Glomerular endothelial cell (primary cell): ENCODE measurements at places on chromosomes 6 and 20.
A peak's percentile ranks its signal among the peaks of the same experiment; 100 is the strongest.

GRCh38 chr20:47466213-47466612 lies 35.5 kb upstream of the NCOA3 start:
- DNase-seq: no peak

GRCh38 chr6:137261361-137261760 lies 42.2 kb upstream of the IFNGR1 start:
- no peak for DNase-seq

DNA sequence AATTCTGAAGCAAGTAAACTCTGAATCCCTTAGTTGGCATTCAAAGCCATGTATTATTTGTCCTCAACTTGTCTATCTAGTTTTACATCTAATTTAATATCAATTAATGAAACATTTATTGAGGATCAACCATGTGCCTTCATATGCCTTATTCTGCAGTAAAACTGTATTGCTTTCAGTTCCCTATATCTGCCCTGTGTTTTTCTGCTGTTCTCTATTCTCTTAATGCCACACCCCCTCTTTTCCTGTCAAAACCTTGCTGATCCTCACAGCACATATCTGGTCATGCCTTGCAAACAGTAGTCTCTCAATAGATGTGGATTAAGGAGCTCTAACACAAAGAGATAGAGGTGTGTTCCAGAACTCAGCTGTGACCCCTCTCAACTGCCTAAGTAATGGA lies 2.0 kb downstream of the FIG4 start:
- DNase-seq: no peak

DNA sequence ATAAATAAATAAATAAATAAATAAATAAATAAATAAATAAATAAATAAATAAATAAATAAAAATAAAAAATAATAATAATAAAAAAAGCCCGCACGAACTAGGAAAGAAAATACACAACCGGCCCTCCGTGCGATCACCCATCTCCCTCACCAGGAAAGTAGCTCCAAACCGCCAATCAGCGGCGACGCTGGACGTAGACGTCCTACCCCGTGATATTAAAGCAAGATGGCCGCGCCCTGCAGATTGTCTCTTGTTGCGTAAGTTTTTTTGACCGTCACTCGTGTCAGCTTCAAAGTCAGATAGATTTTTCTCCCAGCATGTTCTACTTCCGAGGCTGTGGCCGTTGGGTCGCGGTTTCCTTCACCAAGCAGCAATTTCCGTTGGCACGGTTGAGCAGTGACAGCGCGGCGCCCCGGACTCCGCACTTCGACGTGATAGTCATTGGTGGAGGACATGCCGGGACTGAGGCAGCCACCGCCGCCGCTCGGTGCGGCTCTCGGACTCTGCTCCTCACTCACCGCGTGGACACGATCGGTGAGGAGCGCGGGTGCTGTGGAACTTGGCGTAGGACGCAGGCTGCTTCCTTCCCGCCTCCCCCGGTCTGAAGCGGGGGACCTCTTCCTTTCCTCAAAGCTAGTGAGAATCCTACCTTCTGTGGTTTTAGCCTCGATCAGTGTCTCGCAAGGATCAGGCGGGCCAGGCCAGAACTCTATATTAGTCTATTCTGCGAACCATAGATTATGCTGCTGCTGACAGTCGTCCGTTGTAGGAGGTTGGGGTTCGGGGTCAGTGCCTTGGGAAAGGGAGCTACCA lies at the start of gene MTO1:
Gene MTO1, plus strand, starts transcription at position 201 of the 814 bp plus-strand sequence. Its CDS starts 118 bp downstream, at position 319.
- DNase-seq: peak; percentile 61

GRCh38 chr6:155486721-155487294 lies 31.2 kb upstream of the NOX3 start:
- no peak for DNase-seq

DNA sequence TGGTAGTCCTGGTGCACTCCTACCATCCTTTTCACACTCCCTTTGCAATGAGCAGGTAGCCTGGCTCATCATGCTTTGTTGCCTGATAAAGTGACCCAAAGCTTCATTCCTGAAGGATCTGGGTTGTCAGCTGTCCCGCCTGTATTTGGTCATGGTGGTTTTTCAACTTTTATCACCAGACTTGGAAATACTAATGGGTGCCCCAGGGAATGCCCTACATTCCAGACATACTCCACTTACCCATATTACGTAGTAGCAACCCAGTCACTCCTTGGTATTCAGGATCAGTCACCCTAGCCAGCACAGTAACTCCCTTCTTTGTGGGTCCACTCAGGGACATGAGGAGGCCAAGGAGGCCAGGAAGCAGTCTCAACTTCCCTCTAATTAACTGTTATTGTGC lies 199.2 kb downstream of the MAFB start:
- DNase-seq: no peak

DNA sequence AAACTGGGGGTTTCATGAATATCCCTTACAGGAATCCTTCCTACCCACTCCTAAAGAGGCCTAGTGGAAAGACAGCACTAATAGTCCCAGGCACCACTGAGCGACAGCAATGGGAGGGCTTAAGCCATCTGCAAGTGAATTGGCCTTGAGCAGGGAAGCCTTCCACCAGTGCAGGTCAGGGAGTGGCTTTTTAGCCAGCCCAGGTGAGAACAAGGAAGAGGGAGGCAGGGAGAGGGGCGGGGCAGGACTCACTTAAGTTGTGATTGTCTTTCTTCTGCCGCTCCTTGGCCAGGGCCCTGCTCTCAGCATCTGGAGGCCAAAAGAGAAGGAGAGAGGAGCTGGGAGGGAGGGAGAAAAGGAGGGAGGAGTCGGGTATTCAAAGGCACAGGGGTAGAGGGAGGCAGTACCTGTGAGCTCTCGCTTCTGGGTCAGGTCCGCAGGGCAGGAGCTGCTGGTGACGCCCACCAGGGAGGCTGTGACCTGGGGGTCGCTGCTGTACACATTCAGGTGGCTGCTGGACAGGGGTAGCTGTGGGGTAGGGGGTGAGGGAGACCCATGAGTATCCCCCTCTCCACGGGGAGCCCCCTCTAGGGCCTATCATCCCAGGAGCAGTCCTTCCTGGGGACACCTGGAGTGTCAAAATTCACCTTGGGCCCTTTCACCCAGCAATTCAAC lies 47.8 kb downstream of the TFEB start:
- no peak for DNase-seq

GRCh38 chr6:138716013-138716412 lies 57.6 kb upstream of the CCDC28A start:
- no peak for DNase-seq

DNA sequence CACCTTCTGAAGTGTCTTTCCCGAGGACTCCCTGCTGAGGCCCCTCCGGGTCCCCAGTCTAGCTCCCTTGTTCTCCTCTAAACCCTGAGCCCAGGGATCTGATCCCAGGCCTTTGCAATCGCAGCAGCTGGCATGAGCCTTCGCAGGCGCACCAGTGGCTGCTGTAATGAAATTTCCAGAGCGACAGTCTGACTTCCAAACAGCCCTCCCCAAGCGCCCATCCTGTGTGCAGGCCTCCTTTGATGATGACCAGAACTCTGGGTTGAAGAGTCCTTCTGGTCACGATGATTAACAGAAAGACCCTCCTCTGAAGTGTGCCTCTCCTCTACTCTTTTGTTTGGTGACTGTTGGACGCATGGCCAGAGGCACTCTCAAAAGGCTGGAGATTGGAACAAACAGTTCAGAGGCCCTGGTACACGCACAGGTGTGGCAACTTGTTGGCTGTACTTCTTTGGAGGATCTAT lies 89.1 kb upstream of the MPC1 start:
- DNase-seq: no peak

DNA sequence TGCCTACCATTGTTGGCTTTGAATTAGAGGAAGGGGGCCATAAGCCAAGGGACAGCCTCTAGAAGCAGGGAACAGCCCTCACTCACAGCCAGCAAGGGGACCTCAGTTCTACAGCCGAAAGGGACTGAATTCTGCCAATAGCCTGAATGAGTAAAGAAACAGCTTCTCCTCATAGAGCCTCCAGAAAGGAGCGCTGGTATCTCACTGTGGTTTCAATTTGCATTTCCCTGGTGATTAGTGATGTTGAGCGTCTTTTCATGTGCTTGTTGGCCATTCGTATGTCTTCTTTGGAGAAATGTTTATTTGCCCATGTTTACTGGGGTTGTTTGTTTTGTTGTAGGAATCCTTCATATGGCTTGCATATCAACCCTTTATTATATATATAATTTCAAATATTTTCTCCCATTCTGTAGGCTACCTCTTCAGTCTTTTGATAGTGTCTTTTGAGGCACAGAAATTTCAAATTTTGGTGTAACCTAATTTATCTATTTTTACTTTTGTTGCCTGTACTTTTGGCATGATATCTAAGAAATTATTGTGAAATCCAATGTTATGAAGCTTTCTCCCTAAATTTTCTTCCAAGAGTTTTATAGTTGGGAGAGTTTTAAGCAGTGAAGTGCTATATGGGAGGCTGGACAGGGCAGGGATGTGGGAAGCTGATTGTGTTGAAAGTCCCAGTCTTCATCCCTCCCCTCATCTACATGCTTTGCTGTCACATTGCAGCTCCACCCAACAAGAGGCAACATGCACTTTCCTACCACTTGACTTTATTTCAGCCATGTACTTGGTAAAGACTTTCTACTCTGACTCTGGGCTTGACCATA lies 82.3 kb upstream of the SHLD1 start:
- DNase-seq: no peak

DNA sequence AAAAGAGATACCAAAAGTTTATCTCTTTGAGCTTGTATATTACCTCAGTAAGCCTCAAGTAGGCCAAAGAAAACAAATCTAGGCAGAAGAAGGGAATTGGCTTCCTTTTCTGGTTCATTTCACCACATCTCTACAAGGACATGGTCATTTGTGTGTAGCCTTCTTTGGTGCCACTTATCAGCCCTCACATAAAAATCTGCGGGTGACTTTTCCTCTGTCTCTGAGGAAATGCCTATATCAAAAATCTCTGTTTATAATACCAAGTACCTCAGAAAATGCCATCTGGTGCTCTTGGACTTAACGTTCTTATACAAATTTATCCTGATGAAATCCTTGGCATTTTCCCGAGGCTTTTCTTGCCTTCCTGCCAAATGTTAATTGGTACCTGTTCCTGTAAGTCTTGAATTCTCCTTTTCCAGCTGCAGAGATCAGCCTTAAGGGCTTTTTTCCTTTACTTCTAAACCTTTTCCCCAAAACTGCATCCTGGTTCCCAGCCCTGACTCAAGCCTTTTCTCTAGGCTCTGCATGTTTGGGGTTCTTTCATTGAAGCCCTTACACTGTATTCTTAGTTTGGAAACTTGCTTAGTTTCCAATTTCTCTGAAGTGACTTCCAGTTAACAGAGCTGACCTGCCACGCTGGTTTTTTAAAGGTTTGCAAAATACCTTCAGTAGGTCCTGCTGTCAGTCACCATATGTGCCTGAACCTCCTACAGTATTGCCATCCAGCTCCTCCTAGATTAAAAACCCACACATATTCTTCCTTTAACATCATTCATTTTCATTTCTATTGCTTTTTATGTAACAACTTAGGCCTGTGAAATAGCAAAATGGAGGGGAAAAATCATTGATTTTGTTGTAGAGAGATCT lies 191.2 kb upstream of the PREP start:
- no peak for DNase-seq

GRCh38 chr6:85436411-85436810 lies 13.5 kb upstream of the NT5E start:
- no peak for DNase-seq

DNA sequence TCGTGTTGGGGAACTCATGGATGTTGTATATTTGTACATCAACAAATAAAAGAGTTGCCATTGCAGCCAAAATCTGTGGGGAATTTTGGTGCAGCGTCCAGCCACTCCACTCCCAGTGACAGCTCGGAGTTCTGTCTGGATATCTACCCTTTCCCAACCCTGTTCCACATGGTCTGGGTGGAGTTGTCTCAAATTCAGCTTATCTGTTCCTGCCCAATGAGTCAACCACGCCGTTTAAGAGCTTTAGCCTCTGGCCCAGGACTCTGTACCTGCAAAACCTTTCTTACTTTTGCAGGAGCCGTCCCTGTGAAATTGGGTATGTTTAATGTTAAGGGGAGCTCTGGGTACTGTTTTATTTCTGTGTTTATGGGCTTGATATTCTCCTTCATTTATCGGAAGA lies 33.9 kb upstream of the OVOL2 start:
- no peak for DNase-seq

DNA sequence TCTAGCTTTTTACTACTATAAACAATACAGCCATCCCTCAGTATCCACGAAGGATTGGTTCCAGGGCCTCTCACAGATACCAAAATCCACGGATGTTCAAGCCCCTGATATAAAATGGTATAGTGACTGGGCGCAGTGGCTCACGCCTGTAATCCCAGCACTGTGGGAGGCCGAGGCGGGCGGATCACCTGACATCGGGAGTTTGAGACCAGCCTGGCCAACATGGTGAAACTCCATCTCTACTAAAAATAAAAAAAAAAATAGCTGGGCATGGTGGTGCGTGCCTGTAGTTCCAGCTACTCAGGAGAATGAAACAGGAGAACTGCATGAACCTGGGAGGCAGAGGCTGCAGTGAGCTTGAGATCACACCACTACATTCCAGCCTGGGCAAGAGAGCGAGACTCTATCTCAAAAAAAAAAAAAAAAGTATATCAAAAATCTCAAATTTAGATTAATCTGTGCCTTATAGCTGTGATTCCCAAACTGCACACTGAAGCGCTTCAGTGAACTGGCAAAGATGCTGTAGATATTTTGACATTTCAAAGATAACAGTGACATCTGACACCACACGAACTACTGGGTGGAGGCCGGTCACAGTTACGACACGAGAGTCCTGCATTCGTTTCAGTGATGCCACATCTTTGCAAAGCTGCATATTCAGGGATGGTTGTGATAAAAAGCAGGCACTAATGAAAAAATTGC lies 38.3 kb downstream of the MRS2 start:
- DNase-seq: no peak

GRCh38 chr6:143901885-143902750 lies 37.8 kb downstream of the ZC2HC1B start:
- DNase-seq: no peak

- no peak for DNase-seq
These were observed 33.3 kb downstream of the PTPRK start for GRCh38 chr6:128487055-128487454.

GRCh38 chr6:38603496-38603895 lies 36.2 kb downstream of the BTBD9 start:
- DNase-seq: no peak

DNA sequence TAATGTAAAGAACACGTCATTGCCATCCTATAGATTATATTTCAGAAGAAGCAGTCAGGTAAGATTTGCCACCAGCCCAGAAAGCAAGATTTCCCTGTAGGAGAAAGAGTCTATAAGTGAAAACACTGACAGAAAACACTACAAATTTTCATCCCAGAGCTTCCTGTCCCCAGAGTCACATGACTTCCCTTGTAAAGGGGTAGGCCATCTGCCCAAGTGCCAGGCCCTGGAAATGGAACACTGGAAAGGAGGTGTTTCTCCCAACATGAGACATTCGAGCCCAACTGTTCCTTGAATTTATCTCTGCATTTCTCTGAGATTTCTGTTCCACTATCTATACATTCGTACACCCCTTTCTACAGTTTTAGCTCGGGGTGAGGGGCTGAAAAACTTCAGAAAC lies 46.9 kb downstream of the RAMACL start:
- DNase-seq: no peak

- DNase-seq: no peak
These were observed 9.6 kb upstream of the HSF2 start for GRCh38 chr6:122389704-122390372.

GRCh38 chr6:149642829-149643580 lies 5.5 kb downstream of the KATNA1 start:
- no peak for DNase-seq

GRCh38 chr6:105163183-105163582 lies 16.6 kb downstream of the POPDC3 start:
- DNase-seq: no peak
